ENCODE measurements at places on chromosomes 13 and 19.

- DNase-seq = no peak
These were observed 18.7 kb downstream of the GADD45B start for GRCh38 chr19:2494447-2495129.

DNA sequence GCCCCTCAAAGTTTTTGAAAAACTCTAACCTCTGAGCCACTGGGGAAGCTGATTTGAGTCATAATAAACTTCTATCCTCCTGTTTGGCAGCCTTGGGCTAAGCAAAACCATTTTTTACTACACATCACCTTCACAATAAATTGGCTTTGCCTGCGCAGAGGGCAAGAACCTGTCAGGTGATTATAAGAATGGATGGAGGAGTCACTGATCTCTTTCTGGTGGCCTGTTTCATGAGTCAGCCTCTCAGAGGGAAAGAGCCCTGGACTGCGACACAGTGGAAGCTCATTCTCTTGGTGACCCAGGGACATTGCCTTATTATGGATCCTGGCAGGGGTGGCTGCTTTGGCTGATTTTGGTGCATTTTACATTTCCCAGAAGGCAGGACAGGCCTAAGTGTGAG is 17.5 kb upstream of the PSG9 start:
- no peak for DNase-seq

DNA sequence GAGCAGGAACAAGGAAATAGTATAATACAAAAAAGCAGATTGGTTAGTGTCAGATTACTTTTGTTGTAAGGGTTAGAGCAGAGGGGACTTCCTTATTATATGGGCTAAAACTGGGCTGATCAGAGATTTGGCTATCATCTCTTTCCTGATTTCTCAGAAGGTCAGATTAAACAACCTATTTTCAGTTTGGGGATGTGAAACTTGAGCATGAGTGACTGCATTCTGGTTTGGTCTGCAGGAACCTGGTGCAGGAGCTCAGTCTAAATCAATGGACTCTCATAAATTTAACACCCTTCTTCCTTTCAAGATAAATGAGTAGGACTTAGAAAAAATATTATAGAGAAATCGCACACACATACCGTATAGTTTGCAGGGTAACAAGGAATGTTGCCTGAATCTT is 12.9 kb upstream of the RFXAP start:
- no peak for DNase-seq

DNA sequence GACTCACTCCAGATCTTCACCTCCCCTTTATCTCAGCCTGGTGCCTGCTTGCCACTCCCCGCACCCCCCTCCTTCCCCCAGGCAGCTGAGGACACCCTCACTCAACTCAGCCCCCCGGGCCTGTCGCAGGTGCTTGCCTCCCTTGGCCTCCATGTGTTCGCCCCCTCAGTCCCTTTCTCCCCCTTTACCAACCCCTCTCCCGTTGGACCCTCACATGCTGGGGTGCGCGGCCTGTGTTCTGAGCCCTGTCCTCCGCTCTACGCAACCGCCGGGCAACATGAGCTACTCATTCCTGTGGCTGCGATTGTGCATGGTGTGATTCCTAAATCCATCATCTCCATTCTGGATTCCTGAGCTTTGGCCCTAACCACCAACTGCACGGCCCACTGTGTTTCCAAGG is 5.1 kb downstream of the CHERP start:
- DNase-seq = no peak

DNA sequence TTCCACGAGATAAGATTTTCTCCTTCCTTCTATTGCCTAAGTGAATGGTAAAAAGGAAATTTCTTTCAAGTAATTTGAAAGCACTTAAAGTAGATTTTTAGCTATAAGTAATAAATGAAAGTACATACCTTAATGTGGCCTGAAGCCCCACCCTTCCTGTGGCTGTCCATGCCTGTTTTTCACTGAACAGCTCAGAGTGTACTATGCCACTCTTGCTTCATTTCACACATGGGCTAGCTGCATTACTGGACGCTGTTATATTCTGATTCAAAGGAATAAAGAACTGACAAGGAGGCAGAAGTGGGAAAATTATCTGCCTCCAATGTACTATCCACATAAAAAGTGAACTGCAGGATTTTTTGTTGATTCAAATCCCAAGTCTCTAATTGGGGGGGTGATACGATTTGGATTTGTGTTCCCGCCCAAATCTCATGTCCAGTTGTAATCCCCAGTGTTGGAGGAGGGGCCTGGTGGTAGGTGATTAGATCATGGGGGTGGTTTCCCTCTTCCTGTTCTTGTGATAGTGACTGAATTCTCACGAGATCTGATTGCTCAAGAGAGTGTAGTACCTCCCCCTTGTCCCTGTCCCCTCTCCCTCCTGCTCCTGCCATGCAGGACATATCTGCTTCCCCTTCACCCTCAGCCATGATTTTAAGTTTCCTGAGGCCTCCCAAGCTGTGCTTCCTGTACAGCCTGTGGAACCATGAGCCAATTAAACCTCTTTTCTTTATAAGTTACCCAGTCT is 154.7 kb upstream of the SGCG start:
- no peak for DNase-seq

- no peak for DNase-seq
These were observed 618 bp upstream of the ZBTB45 start for GRCh38 chr19:58520257-58520599.

GRCh38 chr13:46799139-46799538 is 2.2 kb upstream of the ESD start:
- DNase-seq = no peak

DNA sequence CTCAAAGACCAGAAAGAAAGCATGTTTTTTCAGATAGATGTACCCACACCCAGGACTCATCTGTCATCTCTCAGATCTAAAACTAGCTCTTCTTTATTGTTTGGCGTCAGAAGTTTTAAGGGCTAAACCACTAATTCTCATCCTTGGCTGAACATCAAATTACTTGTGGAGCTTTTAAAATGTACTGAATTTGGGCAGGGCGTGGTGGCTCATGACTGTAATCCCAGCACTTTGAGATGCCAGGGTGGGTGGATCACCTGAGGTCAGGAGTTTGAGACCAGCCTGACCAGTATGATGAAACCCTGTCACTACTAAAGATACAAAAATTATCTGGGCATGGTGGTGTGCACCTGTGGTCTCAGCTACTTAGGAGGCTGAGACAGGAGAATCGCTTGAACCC is 47.4 kb downstream of the RCBTB2 start:
- DNase-seq = no peak

DNA sequence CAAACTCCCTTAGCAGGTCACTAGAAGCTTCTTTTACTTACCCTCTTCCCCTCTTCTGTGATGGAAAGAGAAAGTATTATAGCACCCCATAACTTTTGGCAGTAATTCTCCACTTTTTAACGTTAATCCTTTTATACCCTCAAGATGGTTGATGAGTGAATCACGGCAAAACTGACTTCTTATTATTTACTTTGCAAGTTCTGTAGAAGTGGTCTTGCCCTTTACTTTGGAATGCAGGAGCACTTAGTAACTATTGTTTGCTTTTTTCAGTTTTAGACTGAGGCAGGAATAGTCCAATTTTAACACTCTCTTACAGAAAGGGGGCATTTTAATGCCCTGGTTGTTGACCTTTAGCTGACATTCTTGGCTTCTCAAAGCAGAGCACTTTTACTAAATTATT is 260.1 kb downstream of the LMO7 start:
- DNase-seq = no peak

GRCh38 chr13:114031631-114032030 is 57.8 kb upstream of the C13orf46 start:
- no peak for DNase-seq

GRCh38 chr13:81760316-81760715 is 1419.4 kb upstream of the SPRY2 start:
- no peak for DNase-seq

DNA sequence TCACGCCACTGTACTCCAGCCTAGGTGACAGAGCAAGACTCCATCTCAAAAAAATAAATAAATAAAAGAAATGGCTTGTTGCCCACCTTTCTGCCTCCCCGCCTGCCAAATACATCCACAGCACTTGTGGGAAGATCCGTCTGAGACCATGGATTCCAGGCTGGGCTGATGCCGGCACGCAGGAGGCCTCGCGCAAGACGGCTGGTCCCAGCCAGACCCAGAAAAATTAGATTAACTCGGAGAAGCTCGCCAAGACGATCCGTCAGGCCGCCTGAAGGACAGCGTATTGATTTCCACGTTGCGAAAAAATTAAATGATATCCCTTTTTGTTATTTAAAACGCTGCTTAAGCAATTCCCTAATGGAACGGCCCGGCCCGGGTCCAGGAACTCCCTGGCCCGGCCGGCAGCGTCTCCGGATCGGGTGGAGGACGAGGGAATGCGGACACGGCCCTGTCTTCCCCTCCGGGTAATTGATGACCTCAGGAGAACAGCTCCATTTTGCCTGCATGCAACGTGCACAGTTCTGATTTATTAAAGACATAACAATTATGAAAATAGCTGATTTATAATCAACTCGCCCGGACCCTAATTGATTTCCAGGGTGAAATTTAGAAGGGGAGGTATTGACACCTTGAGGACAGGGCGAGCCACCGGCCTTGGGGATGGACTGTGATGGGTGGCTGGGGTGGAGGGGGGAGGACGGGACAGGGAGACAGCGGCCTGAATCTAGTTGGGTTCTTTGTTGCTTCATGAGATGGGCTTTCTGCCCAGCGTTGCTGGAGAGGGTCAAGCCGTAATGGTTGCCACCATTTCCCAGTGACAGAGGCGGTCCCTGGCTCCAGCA is 52.1 kb downstream of the ZNRF4 start:
- no peak for DNase-seq

DNA sequence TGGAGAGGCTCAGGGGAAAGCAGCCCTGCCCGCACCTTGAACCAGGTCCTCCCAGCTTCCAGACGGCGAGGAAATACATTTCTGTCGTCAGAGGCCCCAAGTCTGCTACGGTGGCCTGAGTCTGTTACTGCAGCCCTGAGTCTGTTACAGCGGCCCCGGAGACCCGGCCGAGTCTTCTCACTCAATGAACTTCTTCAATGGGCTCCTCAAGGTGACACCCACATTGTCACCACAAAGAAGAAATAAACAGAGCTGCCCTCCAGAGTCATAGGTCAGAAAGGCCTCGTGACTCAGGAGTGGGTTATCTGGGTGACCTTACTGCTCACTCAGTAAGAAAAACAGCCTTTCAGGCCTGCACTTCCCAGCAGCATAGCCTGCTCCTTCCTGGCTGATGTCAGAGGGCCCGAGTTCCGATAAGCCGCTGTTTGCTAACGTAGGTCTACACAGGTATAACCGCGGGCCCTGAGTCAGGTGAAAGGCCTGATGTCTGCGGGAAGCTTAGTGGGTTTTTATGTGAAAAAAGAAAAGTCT is 66.9 kb upstream of the TM9SF2 start:
- DNase-seq = no peak

GRCh38 chr13:62512194-62513141 is 1096.8 kb upstream of the PCDH20 start:
- DNase-seq = peak; percentile 14

DNA sequence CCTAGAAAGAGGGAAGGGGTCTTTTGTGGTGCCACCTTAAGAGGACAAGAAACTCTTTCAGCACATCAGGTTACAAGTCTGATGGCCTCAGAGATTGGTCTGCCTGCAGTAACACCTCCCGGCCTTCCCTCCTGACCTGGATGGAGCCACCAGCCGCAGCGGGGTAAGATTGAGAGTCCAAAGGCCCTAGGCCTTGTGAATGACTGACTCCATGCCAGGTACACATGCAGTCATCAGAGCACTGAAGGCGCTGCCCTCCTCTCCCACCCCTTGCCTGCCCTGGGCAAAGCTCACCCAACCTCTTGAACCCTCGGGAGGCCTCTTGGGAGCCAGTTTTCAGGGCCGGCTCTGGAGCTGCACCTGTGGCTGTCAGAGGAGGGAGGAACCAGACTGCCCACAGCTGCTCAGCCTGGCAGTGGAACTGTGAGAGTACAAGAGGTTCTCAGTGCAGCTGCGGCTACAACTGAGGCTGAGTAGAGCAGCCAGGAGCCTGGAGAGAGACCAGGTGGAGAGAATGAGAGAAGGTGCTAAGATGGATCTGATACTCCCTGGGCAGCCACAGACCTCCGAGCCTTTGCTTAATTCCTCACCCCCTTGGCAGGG is 23.8 kb upstream of the C13orf42 start:
- DNase-seq = no peak

- no peak for DNase-seq
These were observed 15.9 kb downstream of the IRS2 start for GRCh38 chr13:109770436-109770835.

DNA sequence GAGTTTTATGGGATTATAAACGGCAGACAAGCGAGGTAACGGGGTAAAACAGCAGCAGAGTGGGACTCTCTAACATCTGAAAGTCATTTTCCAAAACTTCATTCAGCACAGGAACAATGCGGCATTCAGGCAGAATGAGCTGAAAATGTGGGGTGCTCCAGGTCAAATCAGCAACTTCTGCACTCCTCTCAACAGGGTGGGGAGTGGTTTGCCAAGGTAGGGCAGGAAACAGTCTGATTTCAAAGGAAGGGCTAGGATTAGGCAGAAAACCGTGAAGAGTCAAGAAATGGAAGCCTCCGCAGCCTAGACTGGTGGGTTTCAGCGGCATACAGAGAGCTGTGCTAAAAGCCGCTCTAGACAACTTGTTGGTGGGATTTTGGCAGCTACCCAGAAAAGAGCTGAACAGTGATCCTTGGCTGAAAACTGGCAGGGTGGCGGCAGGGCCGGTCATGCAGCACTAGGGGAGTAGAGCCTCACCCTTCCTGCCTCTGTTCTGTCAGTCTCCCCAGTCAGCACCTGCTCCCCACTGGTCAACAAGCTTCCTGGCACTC is 154.2 kb upstream of the KLF12 start:
- DNase-seq = no peak

DNA sequence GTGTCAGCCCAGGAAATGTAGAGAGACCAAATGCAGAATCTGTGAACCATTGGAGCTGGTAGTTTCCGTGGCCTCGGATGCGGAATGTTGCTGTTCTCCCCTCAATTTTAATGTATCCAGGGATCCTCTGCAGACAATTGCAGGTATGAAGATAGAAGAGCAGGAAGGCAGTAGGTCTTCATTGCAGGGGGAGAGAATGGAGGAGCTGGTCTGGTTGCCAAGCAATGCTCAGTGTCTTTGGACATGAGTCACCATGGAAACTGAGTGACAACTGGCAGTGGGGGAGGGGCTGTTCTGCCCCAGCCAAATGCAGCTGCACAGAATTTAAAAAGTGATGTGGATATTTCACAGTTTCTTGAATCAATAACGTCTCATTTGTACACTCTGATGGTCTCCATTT is 56.1 kb upstream of the ZNF835 start:
- no peak for DNase-seq

- DNase-seq = no peak
These were observed 12.3 kb upstream of the PRR19 start for GRCh38 chr19:42289556-42290041.

Data from GDM1 (cell line).